ENCODE measurements at places on chromosomes 1 and 21. TPM values are rescaled to one million over a fixed set of nuclear protein-coding genes. Genes with fewer than 3 reads are reported as not detected.

- no peak for DNase-seq
Observed at GRCh38 chr1:24202987-24203386, 15.9 kb upstream of the IFNLR1 start.

TTLL10 gene
- polyA plus RNA-seq, result 0.54 TPM

- no peak for DNase-seq
Observed at GRCh38 chr1:58460469-58460868, 86.1 kb downstream of the OMA1 start.

- no peak for DNase-seq
Observed at GRCh38 chr1:3275471-3276340, 178.8 kb upstream of the ARHGEF16 start.

- DNase-seq, result no peak
Observed at GRCh38 chr1:81477710-81478109, 323.0 kb upstream of the ADGRL2 start.

DNA sequence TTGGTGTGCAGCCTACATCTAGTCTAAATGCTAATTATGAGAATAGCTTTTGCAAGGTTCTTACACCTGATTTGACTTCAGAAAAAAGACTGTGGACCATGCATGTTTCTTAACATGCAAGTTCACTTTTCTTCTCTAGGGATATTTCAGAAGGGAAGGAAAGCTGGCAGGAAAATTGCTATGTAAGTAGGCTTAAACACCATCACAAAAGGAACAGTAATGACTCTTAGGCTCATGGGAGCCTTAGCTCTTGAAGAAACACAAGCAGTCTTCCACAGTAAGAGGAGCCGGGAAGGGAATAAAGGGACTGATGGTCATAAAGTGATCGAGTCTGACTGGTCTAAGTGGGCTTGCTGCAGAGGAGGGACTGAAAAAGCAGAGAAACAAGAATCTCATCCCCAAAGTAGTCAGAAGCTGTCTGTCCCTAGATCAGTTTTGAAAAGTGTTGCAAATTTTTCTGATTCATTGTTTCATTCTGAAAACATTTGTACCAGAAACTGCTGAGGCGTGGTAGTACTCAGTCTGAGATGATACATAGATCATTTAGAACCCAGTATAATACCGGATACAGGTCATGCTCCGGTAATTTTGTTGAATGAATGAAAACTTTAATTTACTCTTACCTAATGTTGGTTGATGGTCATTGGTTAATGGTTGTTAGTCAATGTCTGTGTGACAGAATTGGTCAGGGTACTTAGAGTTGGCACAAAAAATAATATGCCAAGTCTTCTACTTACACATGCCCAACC, 40.9 kb downstream of the SMYD2 start:
- DNase-seq, result no peak

PDZK1 gene
- polyA plus RNA-seq, result 123 TPM

DCST1 gene
- 0.34 TPM for polyA plus RNA-seq

GRCh38 chr1:111289371-111289770, 1.3 kb upstream of the CHIA start:
- DNase-seq, result no peak

TAS1R1 gene
- 0.10 TPM for polyA plus RNA-seq

TDRD5 gene
- polyA plus RNA-seq, result 4.5 TPM

FAM72D gene
- 2.1 TPM for polyA plus RNA-seq

DNA sequence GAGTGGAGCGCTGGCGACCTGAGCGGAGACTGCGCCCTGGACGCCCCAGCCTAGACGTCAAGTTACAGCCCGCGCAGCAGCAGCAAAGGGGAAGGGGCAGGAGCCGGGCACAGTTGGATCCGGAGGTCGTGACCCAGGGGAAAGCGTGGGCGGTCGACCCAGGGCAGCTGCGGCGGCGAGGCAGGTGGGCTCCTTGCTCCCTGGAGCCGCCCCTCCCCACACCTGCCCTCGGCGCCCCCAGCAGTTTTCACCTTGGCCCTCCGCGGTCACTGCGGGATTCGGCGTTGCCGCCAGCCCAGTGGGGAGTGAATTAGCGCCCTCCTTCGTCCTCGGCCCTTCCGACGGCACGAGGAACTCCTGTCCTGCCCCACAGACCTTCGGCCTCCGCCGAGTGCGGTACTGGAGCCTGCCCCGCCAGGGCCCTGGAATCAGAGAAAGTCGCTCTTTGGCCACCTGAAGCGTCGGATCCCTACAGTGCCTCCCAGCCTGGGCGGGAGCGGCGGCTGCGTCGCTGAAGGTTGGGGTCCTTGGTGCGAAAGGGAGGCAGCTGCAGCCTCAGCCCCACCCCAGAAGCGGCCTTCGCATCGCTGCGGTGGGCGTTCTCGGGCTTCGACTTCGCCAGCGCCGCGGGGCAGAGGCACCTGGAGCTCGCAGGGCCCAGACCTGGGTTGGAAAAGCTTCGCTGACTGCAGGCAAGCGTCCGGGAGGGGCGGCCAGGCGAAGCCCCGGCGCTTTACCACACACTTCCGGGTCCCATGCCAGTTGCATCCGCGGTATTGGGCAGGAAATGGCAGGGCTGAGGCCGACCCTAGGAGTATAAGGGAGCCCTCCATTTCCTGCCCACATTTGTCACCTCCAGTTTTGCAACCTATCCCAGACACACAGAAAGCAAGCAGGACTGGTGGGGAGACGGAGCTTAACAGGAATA, 4.2 kb downstream of the TFAP2E start:
- DNase-seq, result no peak

Measured in left renal cortex interstitium (tissue), 4 donors.